ENCODE measurements at places on chromosomes 2 and 18. TPM values are rescaled to one million over a fixed set of nuclear protein-coding genes. Genes with fewer than 3 reads are reported as not detected.

DNA sequence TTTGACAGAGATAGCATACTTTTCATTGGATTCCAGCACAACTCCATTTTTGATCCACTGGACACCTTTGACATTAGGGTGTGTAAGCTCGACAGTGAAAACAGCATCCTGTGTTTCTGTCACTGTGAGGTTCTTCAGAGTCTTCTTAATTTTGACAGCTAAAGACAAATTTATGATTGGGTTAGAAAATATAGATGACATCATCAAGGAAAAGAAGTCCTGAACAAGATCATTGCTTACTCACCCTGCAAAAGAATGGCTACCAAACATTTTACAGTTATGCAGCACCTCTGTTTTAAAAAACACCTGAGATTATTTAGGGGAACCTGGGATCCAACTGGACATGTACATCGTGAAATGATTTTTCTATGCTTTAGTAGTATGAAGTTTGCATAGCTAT lies 36.7 kb downstream of the TTN start:
- ATAC-seq = no peak

SERPINB7 gene
- not detected for total RNA-seq

LGALSL gene
- 12.8 TPM for total RNA-seq

DNA sequence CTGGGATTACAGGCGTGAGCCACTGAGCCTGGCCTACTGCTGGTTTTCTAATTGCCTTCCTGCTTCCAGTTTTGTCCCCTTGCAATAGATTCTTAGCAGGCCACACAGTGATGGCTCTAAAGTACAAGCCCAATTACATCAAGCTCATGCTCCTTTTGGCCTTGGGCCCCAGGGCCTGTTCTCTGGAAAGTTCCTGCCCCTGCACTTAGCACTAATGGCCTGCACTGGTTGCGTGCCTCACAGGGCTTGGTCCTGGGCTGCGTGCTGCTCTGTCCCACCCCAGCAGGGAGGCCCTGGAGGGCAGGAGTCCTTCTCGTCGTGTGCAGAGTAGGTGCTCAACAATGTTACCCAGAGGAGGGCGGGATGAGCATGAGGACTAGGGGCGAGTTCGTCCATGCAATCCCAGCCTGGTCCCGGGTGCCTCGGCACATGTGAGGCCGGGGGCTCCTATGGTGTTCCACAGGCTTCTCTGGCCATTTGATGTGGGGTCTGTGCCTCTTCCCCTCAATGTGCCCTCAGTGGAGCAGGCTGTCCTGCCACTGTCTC lies 51.7 kb downstream of the PDCL3 start:
- no peak for ATAC-seq

SRD5A2 gene
- not detected for total RNA-seq

LIPG gene
- total RNA-seq = 0.16 TPM

GRCh38 chr18:54675076-54675475 lies 84.0 kb downstream of the DYNAP start:
- no peak for ATAC-seq

DNA sequence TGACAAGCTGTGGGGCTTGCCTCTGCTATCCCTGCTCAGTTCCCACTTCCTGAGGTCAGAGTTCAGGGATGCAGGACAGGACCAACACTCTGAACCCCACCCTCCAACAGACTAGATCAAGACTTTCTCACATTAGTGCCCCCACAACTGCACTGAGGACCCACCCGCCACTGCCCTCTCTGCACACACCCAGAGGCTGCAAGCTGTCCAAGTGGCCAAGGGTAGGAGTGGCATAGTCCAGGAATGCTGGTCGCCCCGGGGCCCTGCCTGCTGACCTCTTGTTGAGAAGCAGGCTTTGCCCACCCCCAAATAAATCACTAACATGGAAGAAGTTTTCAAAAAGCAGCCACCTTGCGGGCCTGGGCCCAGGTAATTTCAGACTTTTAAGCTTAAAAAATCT lies 5.5 kb upstream of the KIF1A start:
- no peak for ATAC-seq

DNA sequence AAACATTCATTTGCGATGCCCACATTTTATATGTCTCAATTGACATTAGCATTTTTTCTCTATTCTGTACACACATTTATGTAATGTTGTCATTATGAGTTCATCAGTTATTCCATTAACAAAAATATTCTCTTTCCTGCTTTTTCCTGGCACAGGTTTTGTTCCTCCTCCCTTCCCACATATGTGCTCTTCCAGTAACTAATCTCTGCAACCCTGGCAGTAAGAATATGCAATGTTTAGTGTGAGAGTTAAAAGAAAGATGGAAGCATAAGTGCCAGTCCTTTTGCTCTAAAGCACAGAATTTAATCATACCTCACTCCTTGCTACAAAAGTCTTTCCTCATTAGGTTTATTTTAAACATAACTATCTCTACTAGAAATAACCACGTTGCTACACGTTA lies 155.8 kb upstream of the ERBB4 start:
- ATAC-seq = no peak

LYG2 gene
- not detected for total RNA-seq

DNA sequence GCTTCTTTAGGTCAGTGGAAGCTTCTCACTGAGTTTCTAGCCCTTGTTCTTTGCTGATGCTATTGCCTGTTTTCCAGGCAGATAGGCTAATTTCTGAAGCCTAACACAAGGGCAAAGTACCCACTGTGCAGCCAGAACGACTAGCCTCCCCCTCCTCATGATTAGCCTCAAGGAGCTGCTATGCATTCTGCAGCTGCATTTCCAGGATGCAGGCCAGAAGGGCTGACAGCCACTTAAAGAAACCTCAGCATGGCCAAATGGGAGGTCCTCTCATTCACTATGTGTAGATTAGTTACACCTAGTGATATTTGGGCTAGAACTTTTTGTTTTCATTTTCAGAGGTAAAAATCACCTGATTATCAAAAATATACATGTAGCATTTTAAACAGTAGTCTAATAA lies 216.0 kb downstream of the RAD51AP2 start:
- ATAC-seq = no peak

DNA sequence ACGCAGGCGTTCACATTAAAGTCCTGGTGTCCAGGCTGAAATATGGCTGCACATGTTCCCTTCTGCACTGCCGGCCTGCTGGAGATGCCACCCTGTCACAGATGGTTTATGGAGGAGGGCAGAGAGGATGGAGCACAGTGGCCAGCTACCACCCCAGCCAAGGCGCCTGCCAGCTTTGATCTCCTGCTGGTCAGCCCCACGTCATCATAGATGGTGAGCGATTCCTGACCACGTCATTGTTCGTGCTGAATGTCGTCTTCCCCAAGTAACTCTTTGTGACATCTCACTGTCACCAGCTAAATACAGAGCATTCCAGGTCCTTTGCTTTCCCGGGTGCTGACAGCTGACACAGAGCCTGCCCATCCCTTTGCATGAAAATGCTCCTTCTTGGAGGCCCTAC lies 248.3 kb downstream of the TTC32 start:
- no peak for ATAC-seq

DNA sequence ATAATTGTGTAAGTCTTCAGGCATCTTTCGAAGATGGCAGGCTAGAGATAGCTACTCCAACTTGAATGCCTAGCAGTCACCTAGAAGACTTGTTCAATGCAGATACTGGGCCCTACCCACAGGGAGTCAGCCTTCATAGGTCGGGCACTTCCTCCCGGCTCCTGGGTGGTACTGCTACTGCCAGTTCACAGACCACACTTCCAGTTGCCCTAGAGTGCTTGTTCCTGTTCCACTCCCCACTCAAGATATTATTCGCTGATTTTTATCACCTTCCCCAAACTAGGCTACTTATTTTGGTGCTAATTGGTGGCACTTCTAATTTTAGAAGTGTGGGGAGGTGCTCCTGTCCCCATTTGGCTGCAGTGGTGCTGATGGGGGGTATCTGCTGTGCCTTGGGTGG lies 34.2 kb downstream of the INPP4A start:
- no peak for ATAC-seq

DNA sequence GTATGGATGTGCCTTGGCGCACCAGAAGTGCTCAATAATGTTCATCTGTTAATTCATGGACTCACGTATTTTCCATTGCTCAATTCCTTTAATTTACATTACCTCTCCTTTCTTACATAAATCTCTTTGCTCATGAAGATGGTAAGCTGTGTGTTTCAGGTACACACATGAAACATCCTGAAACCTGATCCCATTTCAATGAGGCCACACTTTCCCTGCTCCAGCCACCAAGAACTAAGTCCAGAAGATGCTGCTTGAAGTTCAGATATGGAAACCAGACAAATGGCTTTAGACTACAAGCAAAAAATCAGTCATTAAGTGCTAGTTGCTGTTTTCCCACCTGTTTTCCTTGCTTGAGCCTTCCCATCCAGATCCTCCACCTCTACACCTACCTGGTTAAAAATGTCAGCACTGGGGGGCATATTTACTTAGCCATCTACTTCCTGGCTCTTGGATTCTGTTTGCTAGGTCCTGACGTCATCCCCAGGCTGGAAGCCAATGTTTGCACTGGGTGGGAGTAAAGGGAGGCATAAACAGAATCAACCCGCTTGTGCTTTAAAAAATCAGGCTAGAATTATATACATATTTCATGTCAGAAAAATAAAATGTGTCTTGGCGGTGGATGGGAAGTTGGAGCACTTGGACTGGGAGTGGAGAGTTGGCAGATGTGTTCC lies 309.7 kb downstream of the OSR1 start:
- no peak for ATAC-seq

- ATAC-seq = no peak
Measured at GRCh38 chr18:44458777-44459176, 221.9 kb upstream of the SETBP1 start.

- no peak for ATAC-seq
Measured at GRCh38 chr2:134225173-134225572, 28.7 kb upstream of the MGAT5 start.

DNA sequence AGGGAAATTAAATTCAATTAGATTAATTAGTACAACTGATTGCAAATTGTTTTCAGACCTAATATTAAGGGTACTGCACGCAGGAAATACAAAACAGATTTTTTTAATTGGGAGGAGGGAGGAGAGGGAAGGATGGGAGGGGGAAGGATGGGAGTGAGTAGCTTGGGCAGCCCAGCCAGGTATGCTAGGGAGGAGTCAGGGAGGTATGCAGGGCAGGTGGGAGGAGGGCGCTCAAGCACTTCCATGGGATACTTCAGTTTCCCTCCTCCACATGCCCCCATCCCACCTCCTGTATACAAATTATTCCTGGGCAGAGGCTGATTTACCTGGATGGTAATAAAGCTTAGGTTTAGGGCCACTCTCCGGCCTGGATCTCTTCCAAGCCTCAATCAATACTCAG lies 76.6 kb upstream of the CAPN13 start:
- ATAC-seq = no peak

DNA sequence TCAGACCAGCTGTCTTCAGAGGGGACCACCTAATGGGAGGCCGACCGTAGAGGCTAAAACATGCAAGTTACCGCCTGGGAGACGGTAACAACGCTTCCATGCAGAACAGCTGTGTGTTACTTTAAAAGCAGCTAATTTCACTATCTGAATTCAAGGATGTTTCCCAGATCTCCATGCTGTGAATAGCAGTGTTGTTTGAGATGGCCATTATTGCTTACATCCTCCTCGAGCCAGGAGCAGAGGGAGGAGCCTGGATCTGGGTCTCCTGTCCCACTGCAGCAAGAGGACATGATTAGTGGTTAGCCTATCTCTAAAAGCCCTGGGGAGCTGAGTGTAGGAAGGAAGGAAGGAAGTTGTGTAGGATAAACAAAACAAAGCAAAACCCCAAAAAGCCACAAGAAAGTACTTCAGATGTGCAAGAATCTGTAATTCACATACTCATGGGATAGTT lies 50.9 kb downstream of the ACTR2 start:
- ATAC-seq = no peak

FIGN gene
- 14.5 TPM for total RNA-seq

DNA sequence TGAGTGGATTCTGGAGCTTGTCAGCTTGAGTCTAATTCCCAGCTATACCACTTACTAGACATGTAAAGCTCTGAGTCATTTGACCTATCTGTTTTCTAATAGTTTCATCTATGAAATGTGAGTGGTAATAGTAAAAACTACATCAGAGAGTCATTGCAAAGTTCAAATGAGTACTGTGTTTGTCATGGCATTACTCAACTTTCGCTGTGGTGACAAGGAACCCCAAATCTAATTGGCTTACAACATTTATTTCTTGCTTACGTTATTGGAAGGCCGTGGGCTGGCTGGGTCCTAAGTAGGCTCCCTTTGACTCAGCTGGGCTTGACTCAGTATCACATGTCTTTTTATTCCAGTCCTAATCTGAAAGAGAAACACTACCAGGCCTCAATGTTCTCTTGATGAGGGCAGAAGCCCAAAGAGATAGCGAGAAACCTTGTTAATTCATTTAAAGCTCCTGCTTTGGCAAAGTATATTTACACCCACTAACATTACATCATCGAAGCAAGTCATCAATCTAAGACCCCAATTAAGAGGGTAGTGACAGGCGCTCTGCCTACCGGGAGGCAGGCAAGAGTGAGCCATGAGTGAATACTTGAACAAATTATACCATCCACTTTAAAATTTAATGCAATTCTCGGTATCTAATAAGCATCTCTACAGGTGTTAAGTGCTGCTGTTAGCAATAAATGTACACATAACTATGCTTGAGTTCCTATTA lies 431.8 kb upstream of the SPHKAP start:
- ATAC-seq = no peak

- no peak for ATAC-seq
Measured at GRCh38 chr2:154462634-154463033, 235.9 kb upstream of the KCNJ3 start.

RAPH1 gene
- 39.6 TPM for total RNA-seq

TRIM54 gene
- 0.31 TPM for total RNA-seq

GRCh38 chr2:214843823-214844222 lies 34.3 kb upstream of the BARD1 start:
- no peak for ATAC-seq

BBS5 gene
- 6.9 TPM for total RNA-seq

DNA sequence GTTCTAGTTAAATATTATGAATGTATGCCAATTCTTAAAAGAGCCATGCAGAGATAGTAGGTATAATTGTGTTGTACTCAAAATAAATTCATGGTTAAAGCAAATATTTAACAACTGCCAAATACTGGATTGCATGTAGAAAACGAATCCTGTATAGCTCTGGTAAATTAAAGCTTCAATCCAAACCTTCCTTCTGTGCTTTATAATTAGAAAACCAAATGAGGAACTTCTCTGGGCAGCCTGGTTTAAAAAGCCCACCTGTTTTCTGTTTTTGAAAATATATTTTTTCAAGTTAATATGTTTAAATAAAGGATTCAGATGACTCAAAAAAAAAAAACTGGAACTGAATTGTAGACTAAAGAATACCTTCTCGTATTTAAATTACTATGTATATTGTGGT lies 48.3 kb upstream of the ITGA4 start:
- no peak for ATAC-seq

- ATAC-seq = no peak
Measured at GRCh38 chr2:187900021-187900420, 345.8 kb upstream of the TFPI start.

- no peak for ATAC-seq
Measured at GRCh38 chr2:3278521-3279218, 98.9 kb downstream of the EIPR1 start.

TMEM87B gene
- total RNA-seq = 12.5 TPM

DNA sequence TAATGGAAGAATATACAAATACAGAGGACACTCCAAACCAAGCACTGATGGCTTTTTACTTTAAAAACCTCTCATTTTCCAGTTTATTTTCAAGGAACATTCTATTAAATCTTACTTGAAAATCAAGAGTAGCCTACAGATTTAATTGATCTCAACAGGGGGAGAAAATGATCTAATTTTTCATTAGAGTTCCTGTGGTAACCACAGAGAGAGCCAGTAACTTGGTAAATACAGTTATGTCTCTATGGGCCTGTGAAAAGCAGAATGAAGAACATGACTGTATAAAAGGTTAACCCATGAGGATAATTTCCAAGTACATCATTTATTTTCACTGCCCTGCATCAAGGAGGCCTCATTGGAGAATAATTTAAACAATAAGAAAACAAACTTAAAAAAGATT lies 39.8 kb upstream of the ITPRID2 start:
- no peak for ATAC-seq

RESP18 gene
- not detected for total RNA-seq

DYSF gene
- 14.0 TPM for total RNA-seq

Data from gastroesophageal sphincter (tissue), 4 donors.